ENCODE measurements at places on chromosomes 1 and 21. TPM values are rescaled to one million over a fixed set of nuclear protein-coding genes. Genes with fewer than 3 reads are reported as not detected.

Gene TP73
- 4.2 TPM for polyA plus RNA-seq

Gene ESRRG
- polyA plus RNA-seq, result 0.69 TPM

Gene MRPL37
- 45.5 TPM for polyA plus RNA-seq

Gene DDAH1
- 12.4 TPM for polyA plus RNA-seq

Gene UBXN10
- 0.50 TPM for polyA plus RNA-seq

Gene ANKRD34A
- polyA plus RNA-seq, result 0.19 TPM

Gene S100A5
- not detected for polyA plus RNA-seq

Gene BTBD8
- 0.44 TPM for polyA plus RNA-seq

Gene UBE2G2
- 96.3 TPM for polyA plus RNA-seq

Gene IQGAP3
- 14.6 TPM for polyA plus RNA-seq

Gene LYPD8
- polyA plus RNA-seq, result not detected

Gene OPTC
- polyA plus RNA-seq, result 4.0 TPM

Gene TFF1
- polyA plus RNA-seq, result not detected

Gene CD247
- 1.9 TPM for polyA plus RNA-seq

Gene CDC42BPA
- polyA plus RNA-seq, result 6.3 TPM

Gene HEYL
- polyA plus RNA-seq, result 1.8 TPM

Gene L1TD1
- polyA plus RNA-seq, result 35.3 TPM

Measured in H1 (cell line).